Stimulated activated CD8-positive, alpha-beta memory T cell treated with anti-CD3 and anti-CD28 coated beads, Interleukin-4, amount 100 ng/mL, for 1 hour (primary cell): ENCODE measurements at places on chromosomes 11 and 22.

DNA sequence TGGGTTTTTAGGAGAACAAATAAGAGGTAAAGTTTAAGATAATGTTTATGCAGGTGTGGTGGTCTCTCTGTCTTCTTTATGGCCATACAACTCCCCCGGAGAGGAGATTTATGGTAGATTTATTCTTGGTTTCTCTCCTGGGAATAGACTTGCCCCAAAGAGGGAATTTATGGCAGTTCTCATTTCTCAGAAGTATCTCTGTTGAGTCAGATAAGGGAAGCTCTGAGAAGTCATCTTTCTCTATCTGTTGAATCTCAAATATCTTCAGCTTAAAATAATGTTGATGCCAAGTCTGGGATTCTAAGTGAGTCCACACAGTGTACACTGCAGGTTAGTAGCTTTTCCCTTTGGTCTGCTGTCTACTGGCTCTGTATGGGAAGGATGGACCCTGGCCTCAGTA is 276.4 kb upstream of the PLET1 start:
- DNase-seq, result no peak

DNA sequence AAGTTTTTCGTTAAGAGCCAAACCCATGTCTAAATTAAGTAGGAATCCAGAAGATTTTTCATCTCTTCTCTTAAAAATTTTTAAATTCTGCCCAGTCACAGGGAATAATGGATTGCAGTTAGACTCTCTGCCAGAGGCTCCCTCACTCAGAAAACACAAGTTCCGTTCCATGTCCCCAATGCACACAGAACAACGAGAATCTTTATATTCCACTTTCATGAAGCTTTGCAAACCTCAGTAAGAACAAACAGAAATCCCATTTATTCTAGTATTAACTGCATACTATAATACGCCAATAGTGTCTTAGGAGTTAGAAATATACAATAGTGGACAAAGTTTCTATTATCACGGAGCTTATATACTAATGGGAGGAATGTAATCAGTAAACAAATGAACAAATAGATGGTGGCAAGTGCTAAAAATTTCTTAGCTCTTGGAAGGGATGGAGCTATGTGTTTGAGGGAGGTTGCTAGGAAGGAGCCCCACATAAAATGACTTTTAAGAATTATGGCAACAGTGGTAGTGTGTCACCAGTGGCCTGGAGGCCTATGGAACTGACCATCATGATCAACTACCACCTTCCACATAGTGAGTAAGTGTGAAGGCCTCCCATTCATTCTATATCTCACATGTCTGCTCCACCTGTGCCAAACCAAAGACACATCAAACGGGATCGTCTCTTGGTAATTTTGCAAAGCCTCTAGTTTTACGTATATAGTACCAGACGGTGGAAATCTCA is 24.9 kb downstream of the PICALM start:
- DNase-seq, result no peak

- DNase-seq, result no peak
Observed at GRCh38 chr11:111378861-111379601, at the start of gene POU2AF1. Gene POU2AF1 (minus strand): TSS chr11:111379275. CDS start chr11:111379177, 98 bp downstream.

- no peak for DNase-seq
Observed at GRCh38 chr11:93536101-93536861, 6.9 kb downstream of the SMCO4 start.

GRCh38 chr11:57867966-57868365 is 106.4 kb downstream of the CTNND1 start:
- DNase-seq, result no peak

DNA sequence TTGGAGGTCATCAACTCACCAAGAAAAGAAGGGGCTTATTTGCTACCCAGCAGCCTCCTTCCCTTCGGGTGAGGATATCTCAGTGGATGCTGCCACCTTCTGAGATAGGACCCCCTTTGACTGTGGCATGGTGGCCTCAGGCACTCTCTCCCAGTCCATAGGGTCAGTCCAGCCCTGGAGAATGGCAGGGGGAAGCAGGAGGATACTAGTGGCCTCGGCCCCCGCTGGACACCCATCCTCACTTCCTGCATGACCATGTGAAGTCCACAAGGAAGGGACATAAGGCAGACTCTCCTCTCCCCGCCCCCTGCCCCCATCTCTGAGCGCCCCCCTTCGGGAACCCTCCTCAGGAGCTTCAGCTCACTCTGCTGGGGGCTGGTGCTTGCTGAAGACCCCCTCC is 24.4 kb downstream of the TPBGL start:
- DNase-seq, result no peak

DNA sequence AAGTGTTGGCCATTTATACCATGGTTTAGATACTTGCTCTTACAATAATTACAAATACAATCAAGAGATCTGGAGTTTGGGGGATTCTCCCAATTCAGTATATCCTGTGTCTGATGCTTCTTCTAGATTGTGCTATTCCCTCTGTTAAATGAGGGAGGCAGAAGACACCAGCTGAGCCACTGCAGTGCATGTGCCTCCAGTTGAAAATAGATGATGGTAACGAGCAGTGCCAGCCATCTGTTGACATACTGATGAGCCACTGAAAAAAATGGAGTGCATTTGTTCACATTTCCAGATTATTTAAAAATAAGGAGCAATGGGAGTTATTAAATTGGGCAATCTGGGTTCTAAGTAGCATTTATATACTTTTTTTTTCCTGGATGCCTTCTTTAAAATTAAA is 1428.0 kb upstream of the TENM4 start:
- DNase-seq, result no peak

GRCh38 chr11:41861838-41862237 is 402.4 kb upstream of the LRRC4C start:
- DNase-seq, result no peak

- no peak for DNase-seq
Observed at GRCh38 chr11:18466402-18466801, 10.7 kb downstream of the LDHAL6A start.

DNA sequence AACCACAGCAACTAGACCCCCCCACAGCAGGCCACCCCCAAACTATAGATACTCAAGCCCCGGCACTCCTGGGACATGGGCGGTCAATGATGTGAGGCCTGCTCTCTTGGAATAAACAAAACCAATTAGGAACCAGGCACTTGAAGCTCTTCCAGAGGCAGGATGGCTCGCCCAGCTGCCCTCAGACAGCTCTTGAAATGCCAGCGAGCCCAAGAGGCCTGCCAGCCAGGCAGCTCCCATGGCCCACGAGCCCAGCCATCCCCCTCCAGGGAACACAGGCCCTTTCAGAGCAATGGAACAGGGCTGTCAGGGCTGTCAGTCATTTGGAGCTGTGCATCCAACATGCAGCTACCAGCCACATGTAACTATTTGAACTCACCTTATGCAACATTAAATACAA is 34.0 kb upstream of the TFIP11 start:
- DNase-seq, result no peak

DNA sequence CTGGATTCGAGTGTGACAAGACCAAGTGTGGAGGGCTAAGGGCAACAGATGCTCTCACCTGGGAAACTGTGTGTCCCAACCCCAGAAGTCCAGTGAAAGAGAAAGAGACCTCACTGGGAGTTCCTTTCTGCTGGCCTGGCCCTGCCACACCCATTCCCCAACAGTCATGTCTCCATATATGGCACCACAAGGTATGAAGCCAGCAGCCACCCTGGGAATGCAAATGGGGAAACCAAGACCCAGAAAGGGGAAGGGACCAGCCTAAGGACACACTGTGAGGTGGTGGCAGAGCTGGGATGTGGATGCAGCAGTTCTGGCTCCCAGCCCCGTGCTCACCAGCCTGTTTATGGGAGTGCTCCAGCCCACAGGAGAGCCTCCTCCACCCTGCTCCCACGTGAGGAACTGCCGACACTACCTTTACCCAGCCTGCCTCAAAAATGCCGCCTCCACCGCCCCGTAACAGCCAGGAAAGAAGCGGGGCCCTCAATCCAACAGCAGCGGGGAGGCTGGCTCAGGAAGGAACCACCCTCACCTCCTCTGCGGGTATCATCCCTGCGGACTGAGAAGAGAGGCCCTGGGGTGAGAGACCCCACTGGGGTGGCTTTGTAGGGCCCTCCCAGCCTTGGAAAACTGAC is 12.6 kb downstream of the LMO1 start:
- no peak for DNase-seq
